ENCODE measurements at places on chromosomes 5 and 9.

- no peak for DNase-seq
Observed at GRCh38 chr5:170642776-170643436, 139.1 kb downstream of the KCNIP1 start.

DNA sequence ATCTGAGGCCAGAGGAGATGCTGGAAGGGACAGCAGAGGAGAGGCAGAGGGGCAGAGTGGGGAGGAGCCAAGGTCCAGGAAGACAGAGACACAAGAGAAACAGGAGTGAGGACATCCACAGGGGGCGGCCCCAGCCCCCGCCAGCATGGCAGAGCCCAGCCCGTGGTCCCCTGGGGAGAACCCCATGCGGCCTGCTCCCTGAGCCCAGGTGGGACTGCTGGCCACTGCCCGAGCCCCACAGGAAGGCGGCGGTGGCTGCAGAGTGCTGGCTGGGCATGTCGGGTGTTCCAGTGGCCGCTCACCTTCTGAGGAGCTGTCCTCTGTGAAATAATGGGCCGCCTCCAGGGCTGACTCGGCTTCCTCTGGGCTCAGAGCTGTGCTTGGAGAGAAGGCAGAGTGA lies 8.9 kb upstream of the MRNIP start:
- DNase-seq, result no peak

DNA sequence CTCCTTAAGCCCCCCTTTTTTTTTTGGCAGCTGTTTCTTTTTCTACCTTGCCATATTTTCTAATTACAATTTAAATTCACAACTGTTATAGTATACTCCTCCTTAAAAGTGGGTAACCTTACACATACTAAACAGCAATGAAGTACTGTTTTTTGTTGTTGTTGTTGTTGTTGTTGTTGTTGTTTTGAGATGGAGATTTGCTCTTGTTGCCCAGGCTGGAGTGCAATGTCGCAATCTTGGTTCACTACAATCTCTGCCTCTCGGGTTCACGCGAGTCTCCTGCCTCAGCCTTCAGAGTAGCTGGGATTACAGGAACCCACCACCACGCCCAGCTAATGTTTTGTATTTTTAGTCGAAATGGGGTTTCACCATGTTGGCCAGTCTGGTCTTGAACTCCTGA lies 669.1 kb upstream of the CDH6 start:
- no peak for DNase-seq

- peak; percentile 14 for DNase-seq
Observed at GRCh38 chr5:132226516-132227234, 978 bp downstream of the P4HA2 start.

- DNase-seq, result no peak
Observed at GRCh38 chr5:143583409-143583808, 179.9 kb upstream of the NR3C1 start.

DNA sequence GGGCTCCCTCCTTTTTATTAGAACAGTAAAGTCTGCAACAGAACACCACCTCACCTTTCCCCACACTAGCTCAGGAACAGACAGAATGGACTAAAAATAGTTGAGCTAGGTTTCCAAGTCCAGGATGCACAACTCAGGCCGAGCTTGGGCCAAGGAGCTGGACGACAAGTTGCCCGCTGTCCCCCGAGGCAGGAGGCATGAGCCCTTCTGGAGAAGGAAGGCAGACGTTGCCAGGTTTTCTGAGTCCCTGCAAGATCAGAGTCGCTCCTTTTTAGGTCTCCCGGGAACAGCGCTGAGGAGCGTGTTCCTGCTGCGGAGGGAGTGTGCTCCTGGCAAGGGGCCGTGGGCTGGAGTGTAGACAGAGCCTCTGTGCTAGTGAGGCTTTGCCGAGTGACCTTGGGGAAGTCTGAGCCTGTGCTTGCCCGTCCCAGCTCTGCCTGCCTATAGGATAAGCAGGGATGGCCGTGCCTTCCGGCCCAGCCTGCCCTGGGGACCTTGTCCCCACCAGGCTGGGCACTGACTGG lies 121.6 kb downstream of the WNK2 start:
- DNase-seq, result no peak

GRCh38 chr5:139955616-139956273 lies 87.4 kb downstream of the NRG2 start:
- DNase-seq, result no peak

DNA sequence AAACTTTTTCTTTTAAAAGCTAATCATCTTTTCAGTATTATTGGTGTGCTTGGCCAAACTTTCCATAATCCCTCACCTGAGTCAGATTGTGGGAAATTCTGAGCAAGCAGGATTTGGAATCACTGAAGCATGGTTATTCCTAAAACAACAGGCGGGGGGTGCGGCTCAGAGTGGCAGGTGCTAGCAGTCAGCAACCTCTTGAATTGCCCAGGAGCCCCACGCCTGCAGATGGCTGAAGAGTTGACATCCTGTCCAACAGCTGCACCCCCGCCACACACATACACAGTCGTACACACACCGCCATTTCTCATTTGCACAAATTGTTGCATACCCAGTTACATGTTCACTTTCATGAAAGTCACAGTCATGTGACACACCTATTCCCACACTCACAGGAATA lies 96.6 kb downstream of the LHX2 start:
- DNase-seq, result no peak

GRCh38 chr9:92501671-92502393 lies 19.5 kb upstream of the ASPN start:
- peak; percentile 36 for DNase-seq
